NCI-H2227 treated with DMSO at 0.1 percent for 48 hours (cell line): ENCODE measurements at places on chromosomes 5 and 9.

DNA sequence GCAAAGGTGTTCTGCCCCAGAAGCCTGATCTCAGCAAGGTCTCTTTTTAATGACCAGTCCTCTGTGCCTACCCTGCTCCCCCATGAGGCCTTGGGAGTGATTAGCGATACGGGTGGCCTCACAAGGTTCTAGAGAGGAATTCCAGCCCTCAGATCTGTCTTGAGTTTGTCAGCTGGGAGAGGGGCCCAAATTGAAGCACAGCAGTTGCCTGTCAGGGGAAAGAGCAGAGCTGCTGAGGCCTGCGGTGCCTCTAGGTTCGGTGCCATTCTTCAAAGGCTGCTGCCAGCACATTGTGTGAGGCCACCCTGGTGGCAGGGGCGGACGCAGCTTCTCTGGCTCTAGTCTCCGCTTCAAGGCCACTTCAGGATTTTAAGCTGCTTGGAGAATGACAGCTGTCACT, 85.7 kb upstream of the GRIA1 start:
- no peak for DNase-seq

- no peak for DNase-seq
These were observed 112.8 kb downstream of the FANCC start for GRCh38 chr9:95204710-95205109.

GRCh38 chr9:111815285-111816070, 20.7 kb upstream of the SHOC1 start:
- no peak for DNase-seq

GRCh38 chr5:171633776-171634470, 151.7 kb upstream of the SMIM23 start:
- no peak for DNase-seq

GRCh38 chr5:34580983-34581382, 75.1 kb upstream of the RAI14 start:
- no peak for DNase-seq

DNA sequence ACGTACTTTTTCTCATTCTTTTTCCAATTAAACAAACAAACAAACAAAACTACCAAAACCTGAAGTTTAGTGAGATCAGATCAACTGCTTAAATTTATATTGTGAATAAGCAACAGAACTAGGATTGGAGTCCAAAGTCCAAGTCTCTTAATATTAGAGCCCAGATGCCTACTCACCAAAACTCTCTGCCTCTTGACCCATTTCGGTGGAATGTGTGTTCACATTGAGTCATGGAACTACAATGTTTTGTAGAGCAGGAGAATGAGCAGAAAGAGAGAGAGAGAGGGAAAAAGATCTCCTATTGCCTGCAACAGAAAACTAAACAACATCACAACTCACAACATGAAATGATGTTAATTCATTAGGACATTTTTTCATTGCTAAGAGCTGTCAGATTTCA, 751.1 kb downstream of the TLR4 start:
- DNase-seq = no peak

GRCh38 chr9:121305269-121305994, 37.5 kb downstream of the GSN start:
- DNase-seq = no peak

- DNase-seq = no peak
These were observed 680 bp upstream of the LPCAT1 start for GRCh38 chr5:1524481-1524798.

- DNase-seq = no peak
These were observed 8.9 kb downstream of the OTP start for GRCh38 chr5:77629509-77630113.

- DNase-seq = no peak
These were observed 69.9 kb downstream of the EHMT1 start for GRCh38 chr9:137688725-137689124.

DNA sequence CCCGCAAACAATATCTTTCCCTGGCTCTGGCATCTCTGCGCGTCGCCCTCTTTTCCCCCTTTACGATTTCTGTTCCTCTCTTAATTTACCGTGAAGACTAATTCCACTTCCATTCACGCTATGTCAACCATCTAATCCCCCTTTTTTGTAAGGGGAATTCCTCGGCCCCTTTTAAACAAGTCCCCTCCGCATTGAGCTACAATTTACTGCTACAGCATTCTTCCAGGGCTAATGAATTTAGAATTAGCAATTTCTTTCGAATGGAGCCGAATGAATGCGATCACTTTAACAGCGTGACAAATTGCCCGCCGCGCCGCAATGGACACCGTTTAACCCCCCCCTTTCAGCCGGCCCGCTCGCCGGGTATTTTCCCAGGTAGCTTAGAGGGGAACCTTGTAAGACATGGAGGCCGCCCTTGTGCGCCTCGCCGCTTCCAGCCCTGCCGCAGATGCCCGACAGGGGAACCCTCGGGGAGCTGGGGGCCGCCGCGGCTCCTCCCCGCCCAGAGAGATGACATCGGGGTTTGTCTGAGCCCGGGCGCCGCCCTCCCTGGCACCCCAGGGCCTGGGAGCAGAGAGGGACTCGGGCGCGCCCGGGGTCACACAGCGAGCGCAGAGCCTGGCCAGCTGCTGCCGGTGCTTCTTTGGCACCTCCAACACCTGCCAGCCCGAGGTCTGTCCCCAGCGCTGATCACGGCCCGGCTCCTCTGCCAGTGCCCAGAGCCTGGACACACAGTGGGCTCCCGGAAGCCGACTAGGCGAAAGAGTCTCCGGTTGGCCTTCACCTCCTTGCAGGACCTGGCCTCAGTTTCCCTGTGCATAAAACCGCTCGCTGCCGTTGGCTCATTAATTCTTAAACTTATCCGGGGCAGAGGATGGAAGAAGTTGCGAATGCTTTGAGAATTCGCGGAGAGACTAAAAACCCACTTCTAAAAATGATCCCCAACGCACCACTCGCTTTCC, 1.3 kb downstream of the PRDM12 start:
- no peak for DNase-seq

DNA sequence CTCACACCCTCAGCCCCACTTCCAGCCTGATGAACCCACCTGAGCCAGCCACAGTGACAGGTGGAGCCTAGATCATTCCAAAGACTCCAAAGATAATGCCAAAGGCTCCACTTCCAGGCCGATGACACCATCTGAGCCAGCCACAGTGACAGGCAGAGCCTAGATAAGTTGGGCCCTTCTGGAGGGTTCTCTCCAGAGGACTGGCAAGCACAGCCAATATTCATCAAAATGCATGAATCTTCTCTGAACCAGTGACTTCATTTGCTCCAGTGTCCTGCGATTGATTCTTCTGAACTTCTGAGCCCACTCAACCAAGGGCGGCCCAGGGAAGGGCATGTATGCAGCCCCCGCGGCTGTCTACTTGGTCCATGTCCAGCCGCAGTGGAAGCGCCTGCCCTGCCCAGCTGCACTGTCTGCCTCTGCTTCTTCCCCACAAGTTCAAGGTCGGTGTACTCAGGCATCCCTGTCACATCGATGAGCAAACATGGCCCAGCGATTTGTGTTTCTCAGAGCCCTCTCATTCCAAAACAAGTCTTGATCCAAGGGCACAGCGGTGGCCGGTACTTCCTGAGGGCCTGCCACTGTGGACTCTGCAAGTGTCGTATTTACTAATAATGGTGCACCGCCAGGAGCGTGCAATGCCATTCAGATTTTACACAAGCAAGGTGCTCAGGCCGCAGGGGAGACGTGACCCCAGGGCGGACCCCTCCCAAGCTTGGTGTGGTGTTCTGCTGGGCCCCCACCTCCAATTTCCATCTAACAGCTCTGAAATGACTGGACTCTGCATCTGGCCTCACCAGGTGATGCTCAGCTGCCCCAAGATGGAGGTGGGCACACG, 107.0 kb downstream of the VAV2 start:
- no peak for DNase-seq

DNA sequence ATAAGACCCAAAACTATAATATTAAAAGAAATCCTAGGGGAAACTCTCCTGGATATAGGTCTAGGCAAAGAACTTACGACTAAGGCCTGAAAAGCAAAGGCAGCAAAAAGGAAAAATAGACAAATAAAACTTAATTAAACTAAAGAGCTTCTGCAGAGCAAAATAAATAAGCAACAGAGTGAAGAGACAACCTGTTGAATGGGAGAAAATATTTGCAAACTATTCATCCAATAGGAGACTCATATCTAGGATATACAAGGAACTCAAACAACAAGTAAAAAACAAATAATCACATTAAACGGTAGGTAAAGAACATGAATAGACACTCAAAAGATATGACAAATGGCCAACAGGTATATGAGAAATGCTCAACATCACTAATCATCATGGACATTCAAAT, 318.6 kb downstream of the CSNK1G3 start:
- DNase-seq = no peak

GRCh38 chr9:33288828-33289483, 1.4 kb upstream of the NFX1 start:
- no peak for DNase-seq

GRCh38 chr9:81431641-81432040, 257.7 kb downstream of the TLE1 start:
- DNase-seq = no peak

DNA sequence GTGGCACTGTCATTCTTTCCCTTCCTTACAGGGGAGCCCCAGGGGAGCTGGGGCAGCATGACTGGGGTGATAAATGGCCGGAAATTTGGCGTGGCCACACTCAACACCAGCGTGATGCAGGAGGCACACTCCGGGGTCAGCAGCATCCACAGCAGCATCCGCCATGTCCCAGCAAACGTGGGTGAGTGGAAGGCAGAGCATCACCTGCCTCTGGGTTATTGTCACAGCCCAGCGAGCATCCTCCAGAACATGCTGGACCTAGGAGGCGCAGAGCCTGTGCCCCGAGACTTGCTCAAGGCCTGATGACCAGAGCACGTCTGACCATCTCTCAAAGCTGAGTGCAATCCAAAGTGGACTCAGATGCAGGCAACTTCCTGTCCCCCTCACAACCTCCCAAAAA, 22.2 kb upstream of the ASS1 start:
- no peak for DNase-seq

- no peak for DNase-seq
These were observed 332.4 kb upstream of the EFNA5 start for GRCh38 chr5:108003178-108003577.

DNA sequence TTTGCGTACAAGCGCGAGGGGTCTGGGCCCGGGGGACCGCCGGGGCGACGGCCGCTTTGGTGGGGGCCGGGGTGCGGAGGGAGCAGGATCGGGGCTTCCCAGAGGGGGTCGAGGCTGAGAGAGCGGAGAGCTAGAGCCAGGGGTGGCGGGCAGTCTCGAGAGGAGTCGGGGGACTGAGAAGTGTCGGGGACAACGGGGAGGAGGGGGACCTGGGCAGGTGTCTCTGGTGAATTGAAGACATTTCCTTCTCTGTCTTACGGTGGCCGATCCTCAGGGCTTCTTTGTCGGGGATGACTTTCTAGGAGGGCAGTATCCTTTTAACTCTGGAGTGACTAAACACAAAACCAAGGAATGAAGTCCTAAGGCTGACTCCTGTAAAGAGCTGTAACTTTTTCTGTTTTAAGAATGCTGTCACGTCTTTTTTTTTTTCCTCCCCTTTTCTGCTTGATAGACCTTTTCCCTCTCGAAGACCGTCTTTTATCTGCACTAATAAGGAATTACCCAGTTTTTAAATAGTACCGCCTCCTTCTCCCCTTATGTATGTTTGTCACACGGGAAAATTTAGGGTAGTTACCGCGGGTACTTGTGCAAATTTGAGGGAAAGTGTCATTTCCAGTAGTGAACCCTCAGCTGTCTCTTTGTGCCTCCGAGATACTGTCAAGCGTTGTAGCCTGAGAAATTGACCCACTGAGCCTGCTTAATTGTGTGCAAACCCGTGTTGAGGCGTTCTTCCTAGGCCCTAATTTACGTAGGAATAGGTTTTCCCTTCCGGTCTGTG, 822 bp downstream of the DENND4C start:
- no peak for DNase-seq

- no peak for DNase-seq
These were observed 70.9 kb downstream of the SH3RF2 start for GRCh38 chr5:146007270-146007669.

DNA sequence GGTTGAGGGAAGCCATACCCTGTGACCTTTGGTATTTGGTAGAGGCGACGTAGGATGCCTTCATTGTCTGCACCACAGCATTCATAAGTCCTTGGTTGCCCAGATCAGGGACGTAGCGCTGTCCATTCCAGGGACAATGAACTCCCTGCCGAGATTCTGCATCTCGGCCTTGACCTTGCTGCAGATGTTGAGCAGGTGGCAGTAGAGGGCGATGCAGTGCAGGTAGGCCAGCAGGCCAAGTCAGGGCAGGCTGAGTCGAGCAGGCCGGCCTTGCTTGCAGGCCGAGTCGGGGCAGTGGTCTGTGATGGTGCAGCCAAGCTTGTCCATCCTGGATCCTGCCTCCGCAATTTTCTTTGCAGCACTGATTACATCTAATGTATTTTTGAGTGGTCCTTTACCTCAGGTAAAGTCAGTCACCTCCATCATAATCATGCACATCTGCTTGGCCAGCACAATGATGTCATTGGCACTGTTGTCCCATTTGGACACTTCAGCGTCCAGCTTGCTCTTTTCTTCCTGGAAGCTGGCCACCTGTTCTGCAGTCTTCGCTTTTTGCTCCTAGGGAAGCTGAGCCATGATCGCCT, 93.4 kb upstream of the CCDC112 start:
- no peak for DNase-seq

DNA sequence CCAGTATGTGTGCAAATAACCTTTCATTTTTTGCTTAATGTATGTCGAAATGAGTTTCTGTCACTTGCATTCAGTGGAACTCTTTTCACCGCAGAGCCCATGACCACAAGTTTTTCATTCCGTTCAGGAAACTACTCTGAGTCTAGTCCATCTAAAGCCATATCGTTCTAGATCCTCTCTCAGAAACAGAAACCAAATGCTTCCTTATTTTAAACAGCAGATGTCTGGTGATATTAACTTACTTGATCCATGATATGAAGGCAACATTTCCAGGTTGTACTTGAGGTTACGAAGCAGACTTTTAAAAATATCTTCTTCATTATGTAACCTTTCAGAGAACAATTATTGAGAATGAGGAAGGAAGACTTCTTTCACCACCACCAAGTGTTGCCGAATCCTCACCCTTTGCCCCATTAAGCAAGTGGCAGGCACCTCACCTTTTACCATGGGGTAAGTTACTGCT, 72.4 kb upstream of the GNAQ start:
- DNase-seq = no peak

GRCh38 chr5:147727200-147727599, 55.3 kb downstream of the JAKMIP2 start:
- no peak for DNase-seq

DNA sequence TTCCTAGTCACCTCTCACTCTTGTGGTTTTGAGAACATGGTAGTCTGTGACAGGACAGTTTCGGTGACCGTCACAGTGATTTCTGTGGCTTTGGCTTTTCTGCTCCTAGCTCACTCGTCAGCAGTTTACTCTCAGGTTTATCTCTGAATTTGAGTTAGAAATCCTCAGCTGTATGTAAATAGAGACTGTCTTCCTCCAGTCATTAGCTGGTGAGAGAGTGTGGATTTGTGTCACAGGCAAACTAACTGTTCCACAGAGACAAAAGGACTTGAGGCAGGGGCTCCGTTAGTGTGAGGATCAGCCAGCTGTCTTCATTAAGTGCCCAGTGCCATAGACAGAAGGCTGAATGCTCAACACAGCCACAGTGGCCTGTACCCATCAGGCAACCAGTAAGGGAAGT, 131.4 kb downstream of the CD180 start:
- DNase-seq = no peak

GRCh38 chr5:16497546-16497945, 31.9 kb upstream of the ZNF622 start:
- no peak for DNase-seq

- no peak for DNase-seq
These were observed 237.5 kb downstream of the AP3B1 start for GRCh38 chr5:78056901-78057514.

GRCh38 chr5:172321593-172321992, 38.0 kb upstream of the UBTD2 start:
- no peak for DNase-seq

GRCh38 chr5:93653716-93654115, 70.7 kb downstream of the NR2F1 start:
- no peak for DNase-seq
